H1 (cell line): ENCODE measurements at places on chromosomes 7 and 10.
A peak's percentile ranks its signal among the peaks of the same experiment; 100 is the strongest.

GRCh38 chr10:48475943-48476278 lies 129.0 kb downstream of the ARHGAP22 start:
- H3K4me1 ChIP-seq: peaks cover 9% of the 10 kb centered on the region
- H3K4me3 ChIP-seq: no peak overlapping the region
- H3K27me3 ChIP-seq: no peaks in the 10 kb centered on the region
- no peaks in the 10 kb centered on the region for H3K36me3 ChIP-seq
- DNase-seq: no peak

DNA sequence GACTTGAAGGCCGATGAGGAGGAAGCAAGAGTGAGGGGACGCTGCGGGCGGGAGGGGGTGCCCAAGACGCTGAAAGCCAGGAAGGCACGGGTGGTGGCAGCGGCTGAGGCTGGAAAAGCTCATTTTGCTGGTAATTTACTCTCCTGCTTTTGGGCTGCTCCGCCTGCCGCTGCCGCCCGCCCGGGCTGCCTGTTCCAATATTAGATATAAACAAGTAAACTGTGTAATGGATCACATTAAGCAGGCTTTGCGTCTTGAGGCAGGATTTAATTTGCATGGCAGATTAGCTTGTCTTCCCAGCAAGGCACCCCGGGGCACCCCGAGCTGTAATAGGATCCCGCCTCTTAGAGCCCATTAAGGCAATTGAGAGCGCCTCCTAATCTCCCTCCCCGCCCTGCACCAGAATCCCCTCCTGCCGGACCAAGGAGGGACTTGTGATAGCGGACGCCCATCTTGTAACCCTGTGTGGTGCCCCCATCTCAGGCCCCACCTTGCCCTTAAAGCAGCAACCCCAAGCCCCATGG lies 46.1 kb upstream of the SLF2 start:
- no peaks in the 10 kb centered on the region for H3K36me3 ChIP-seq
- H3K4me1 ChIP-seq: no peaks in the 10 kb centered on the region
- peak; percentile 34 for DNase-seq
- peak overlapping the region; percentile 30; the same call in 1 of the 2 replicates for H3K4me3 ChIP-seq
- no peak overlapping the region for H3K27ac ChIP-seq

GRCh38 chr7:149762089-149762488 lies 11.3 kb downstream of the ZNF467 start:
- peaks cover 7% of the 10 kb centered on the region; the same call in 1 of the 2 replicates for H3K36me3 ChIP-seq
- H3K27ac ChIP-seq: no peak overlapping the region
- H3K4me1 ChIP-seq: peaks cover 10% of the 10 kb centered on the region
- no peak for DNase-seq
- H3K4me3 ChIP-seq: no peak overlapping the region
- peaks cover 65% of the 10 kb centered on the region for H3K27me3 ChIP-seq

GRCh38 chr7:157320608-157320980 lies 16.2 kb upstream of the DNAJB6 start:
- H3K36me3 ChIP-seq: no peaks in the 10 kb centered on the region
- H3K4me3 ChIP-seq: peak overlapping the region; percentile 46
- DNase-seq: no peak
- no peaks in the 10 kb centered on the region for H3K27me3 ChIP-seq

GRCh38 chr7:92809760-92810573 lies 26.4 kb downstream of the CDK6 start:
- no peak for DNase-seq
- no peaks in the 10 kb centered on the region for H3K27me3 ChIP-seq
- H3K27ac ChIP-seq: no peak overlapping the region

DNA sequence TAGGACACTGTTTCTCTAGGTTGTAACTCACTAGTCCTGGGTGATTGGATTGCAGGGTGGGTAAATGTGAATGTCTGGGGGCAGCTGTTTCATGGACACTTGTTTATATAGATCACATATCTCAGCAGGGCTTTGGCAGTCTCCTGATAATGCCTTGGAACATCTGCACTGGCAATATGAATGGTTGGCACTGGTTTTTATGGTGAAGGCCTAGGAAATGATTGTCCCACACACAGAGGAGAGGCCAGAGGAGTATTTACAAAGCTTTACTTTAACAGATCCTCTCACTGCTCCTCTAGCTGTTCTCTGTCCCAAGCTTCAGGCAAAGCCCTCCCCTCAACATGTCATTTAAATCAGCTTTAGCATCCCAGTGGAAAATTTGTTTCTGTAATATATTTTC lies 171.3 kb upstream of the STEAP4 start:
- no peak overlapping the region for H3K27ac ChIP-seq
- H3K36me3 ChIP-seq: no peaks in the 10 kb centered on the region
- H3K4me3 ChIP-seq: no peak overlapping the region
- DNase-seq: no peak
- H3K27me3 ChIP-seq: peaks cover 1% of the 10 kb centered on the region

GRCh38 chr10:72061491-72061890 lies 26.9 kb downstream of the SPOCK2 start:
- H3K36me3 ChIP-seq: no peaks in the 10 kb centered on the region
- H3K4me1 ChIP-seq: peaks cover 8% of the 10 kb centered on the region; the same call in 1 of the 2 replicates
- no peak overlapping the region for H3K4me3 ChIP-seq
- H3K27me3 ChIP-seq: no peaks in the 10 kb centered on the region

DNA sequence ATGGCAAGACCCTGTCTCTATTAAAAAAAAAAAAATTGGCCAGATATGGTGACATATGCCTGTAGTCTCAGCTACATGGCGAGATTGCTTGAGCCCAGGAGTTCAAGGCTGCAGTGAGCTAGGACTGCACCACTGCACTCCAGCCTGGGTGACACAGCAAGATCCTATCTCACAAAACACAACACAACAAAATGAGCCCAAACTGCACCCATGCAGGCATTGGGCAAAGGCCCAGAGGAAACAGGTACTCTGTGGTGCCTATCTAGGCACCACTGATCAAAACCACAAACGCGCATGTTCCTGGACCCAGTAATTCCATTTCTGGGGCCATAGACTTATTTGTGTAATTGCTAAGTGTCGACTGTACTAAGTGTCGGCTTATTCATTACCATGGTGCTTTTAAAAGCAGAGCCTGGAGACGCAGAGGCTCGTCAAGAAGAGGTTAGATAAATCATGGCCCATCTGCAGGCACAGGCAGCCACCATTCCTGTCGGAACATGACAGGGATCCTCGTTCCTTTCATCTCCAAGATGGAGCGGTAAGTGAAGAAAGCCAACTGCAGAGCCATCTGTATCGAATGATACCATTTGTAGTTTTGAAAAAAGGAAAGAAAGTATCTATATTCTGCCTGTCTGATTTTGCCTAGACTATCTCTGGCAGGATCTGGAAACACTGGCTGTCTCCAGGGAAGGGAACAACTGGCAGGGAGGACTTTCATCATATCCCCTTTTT lies 160.4 kb upstream of the RHEB start:
- H3K36me3 ChIP-seq: no peaks in the 10 kb centered on the region
- H3K27me3 ChIP-seq: no peaks in the 10 kb centered on the region
- H3K27ac ChIP-seq: no peak overlapping the region
- no peaks in the 10 kb centered on the region for H3K4me1 ChIP-seq
- no peak overlapping the region for H3K4me3 ChIP-seq

DNA sequence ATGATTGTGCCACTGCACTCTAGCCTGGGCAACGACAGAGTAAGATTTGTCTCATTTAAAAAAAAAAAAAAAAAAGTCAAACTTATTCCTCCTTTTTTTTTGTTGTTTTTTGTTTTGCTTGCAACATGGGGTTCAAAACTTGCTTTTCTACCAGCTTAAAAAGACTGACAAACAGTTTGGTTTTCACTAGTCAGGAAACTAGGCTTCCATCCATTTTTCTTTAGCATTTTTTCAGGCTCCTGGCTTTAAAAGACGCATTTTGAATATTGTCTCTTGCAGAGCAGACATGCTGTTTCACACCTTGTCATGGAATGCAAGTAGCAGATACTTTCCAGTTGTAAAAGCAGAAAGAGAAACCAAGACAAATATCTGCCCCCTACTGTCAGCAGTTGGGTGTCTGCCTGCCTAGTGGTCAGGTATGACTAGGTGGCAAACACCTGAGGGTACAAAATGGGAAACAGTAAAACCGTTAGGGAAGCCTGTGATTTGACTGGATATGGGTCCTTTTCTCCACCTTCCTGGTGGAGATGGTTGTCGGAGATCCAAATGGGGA lies 139.9 kb downstream of the CCDC71L start:
- DNase-seq: no peak
- no peaks in the 10 kb centered on the region for H3K36me3 ChIP-seq

DNA sequence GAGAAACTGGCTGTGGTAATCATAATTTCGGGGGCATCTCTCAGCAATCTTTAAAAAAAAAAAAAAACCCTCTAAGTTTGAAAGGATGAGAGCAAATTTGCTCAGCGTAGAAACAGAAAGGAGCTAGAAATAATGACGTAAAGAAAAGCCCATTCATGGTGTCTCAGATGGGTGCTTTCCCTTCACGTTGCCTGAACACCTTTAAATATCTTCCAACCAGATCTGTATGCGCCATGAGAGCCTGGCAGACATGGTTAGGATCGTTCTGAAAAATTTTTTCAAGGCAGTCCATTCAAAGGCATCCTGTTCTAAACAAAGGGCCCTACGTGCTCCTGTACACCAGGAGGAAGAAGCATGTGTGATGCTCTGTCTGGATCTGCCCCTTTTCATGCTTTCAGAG lies 141.2 kb upstream of the C1QL3 start:
- no peak for DNase-seq
- H3K27ac ChIP-seq: no peak overlapping the region
- H3K36me3 ChIP-seq: no peaks in the 10 kb centered on the region
- no peaks in the 10 kb centered on the region for H3K27me3 ChIP-seq
- no peak overlapping the region for H3K4me3 ChIP-seq

DNA sequence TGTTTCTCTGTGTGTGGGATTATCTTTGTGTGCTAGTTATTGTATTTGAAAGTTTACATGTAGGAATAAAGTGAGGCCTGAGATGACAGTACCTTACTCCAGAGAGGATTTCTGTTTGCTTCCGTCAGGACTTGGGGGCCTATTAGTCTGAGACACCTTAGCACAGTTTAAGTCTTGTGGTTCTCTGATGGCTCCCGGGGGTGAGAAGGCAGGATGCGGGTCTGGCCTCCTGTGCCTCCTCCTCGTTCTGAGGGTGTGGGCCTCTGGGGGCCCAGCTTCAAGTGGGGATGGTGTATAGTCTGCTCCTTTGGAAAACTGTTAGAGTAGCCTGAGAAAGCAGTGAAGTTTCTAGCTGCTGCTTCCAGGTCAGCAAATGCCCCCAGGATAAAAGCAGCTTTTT lies 12.4 kb downstream of the MTURN start:
- H3K27ac ChIP-seq: no peak overlapping the region
- H3K4me1 ChIP-seq: peaks cover 3% of the 10 kb centered on the region
- DNase-seq: no peak
- H3K27me3 ChIP-seq: no peaks in the 10 kb centered on the region
- H3K36me3 ChIP-seq: no peaks in the 10 kb centered on the region

DNA sequence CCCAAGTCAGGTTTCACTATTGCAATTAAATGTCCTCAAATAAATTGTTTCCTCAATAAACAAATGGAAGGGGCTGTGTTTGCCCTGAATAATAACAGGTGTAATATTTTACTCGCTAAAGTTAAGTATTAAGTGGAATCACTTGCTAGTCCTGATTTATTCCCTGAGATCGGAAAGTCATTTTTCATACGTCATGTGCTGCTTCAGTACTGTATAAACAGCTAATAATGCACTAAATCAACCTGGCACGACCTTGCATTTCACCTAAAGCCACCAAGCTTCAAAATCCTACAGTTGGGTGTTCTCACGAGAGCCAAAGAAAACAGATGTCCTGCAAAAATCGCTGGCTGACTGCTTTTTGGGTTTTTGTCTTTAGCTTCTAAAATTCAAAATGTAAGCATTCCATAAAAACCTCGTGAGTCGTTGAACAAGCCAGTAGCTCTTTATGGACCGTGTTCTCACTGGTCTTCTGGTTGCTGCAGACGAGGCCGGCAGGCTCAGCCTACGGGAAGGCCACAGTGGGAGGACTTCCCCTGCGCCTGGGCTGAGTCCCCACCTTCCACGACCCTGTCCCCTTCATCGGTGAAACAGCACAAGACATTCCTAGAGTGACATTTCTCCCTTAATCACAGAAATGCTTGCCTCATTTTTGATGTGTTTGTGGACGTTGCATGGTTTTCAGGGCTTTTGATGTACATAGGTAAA lies 17.9 kb upstream of the MNX1 start:
- no peak overlapping the region for H3K4me3 ChIP-seq
- no peaks in the 10 kb centered on the region for H3K36me3 ChIP-seq
- no peak for DNase-seq
- H3K4me1 ChIP-seq: 0 out of 2 replicates have a peak, but pooled peaks cover 3% of the 10 kb centered on the region

DNA sequence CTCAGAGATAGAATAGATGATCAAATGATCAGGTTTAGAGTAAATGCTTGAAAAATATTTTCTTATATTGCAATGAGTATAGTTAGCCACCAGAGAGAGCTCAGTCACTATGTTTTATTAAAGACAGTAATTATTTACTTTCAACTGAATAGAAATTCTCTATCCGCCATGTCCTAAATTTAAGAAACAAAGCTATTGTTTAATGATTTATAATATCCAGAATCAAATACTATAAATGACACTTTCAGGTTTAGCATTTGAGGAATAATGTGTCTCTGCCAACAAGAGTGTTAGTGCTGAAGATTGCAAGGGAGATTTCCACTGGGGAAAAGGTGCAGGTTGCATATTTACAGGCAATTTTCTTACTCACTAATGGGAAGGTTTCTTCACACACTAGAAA lies 184.7 kb downstream of the DGKB start:
- H3K4me3 ChIP-seq: no peak overlapping the region
- H3K4me1 ChIP-seq: peaks cover 5% of the 10 kb centered on the region
- H3K27ac ChIP-seq: no peak overlapping the region
- H3K36me3 ChIP-seq: no peaks in the 10 kb centered on the region
- H3K27me3 ChIP-seq: no peaks in the 10 kb centered on the region

GRCh38 chr7:80257756-80258155 lies 123.1 kb downstream of the GNAI1 start:
- no peak for DNase-seq
- H3K4me3 ChIP-seq: no peak overlapping the region
- H3K36me3 ChIP-seq: no peaks in the 10 kb centered on the region
- no peaks in the 10 kb centered on the region for H3K27me3 ChIP-seq
- H3K27ac ChIP-seq: no peak overlapping the region

GRCh38 chr7:94763268-94763667 lies 107.3 kb upstream of the SGCE start:
- H3K4me1 ChIP-seq: no peaks in the 10 kb centered on the region
- no peak overlapping the region for H3K4me3 ChIP-seq
- DNase-seq: no peak
- H3K27ac ChIP-seq: no peak overlapping the region
- H3K27me3 ChIP-seq: no peaks in the 10 kb centered on the region

GRCh38 chr7:155377838-155378579 lies 79.9 kb upstream of the EN2 start:
- peaks cover 100% of the 10 kb centered on the region for H3K27me3 ChIP-seq
- peak; percentile 69 for DNase-seq
- no peaks in the 10 kb centered on the region for H3K36me3 ChIP-seq
- H3K4me1 ChIP-seq: no peaks in the 10 kb centered on the region
